ENCODE measurements at places on chromosomes 2 and 18. TPM values are rescaled to one million over a fixed set of nuclear protein-coding genes. Genes with fewer than 3 reads are reported as not detected.

- no peak for DNase-seq
Observed at GRCh38 chr2:233453111-233453915, 99.0 kb downstream of the DGKD start.

- DNase-seq: peak; percentile 13
Observed at GRCh38 chr2:160751021-160751420, 257.4 kb upstream of the RBMS1 start.

DNA sequence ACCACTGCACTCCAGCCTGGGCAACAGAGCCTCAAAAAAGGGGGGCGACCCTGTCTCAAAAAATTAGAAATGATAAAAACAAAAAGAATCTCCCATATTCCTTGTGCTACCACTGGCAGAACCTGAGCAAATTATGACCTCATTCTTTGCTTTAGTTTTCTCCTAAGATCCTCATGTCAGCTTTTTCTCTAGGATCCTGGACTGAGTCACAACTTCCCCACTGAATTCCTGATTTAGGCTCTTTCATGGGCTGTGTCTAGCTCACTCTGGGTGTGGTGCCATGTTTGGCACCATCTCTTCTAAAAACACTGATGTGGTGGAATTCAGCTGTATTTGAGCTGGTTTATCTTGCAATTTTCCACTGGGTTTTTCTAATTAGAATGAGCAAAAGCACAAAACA is 37.1 kb downstream of the EXOC6B start:
- DNase-seq: peak; percentile 12

DNA sequence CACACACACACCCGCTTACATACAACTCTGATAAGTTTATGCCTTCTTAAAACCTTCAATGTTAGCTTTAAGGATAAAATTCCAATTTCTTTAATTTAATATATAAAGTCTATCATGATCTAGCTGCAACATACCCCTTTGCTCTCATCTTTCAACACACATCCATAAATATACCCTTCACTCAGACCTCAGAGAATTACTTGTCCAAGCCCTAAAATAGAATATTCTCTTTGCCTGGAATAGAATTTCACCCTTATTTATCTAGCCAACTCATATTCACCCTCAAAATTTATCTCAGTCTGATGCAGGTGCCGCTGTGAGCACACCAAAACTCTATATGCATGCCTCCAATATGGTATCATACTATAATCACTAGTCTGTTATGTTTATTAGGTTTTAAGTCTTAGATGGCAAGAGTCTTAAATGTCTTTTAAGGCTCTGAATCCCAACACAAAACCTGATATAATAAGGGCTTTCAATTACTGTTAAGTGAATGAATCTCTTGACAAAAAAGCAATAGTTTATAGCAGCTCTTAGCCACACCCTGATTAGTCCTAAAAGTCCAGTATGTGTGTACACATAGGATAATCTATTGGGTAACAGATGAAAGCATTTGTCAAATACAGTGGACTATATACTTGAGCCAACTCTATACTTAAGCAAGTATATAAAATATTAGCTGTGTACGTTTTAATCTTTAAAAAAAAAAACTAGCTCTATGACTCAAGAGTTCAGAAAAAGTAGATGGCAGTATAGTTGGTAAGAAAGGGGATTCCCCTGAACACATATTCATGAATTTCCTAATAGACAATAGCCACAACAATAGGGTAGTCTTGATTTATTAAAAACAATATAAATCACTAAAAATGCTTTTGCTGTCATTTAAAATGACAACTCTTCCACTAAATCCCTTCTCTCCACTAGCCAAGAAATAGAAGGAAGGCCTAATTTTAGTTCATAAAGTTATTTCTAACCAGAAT is 144.5 kb downstream of the EXOC6B start:
- no peak for DNase-seq

DNA sequence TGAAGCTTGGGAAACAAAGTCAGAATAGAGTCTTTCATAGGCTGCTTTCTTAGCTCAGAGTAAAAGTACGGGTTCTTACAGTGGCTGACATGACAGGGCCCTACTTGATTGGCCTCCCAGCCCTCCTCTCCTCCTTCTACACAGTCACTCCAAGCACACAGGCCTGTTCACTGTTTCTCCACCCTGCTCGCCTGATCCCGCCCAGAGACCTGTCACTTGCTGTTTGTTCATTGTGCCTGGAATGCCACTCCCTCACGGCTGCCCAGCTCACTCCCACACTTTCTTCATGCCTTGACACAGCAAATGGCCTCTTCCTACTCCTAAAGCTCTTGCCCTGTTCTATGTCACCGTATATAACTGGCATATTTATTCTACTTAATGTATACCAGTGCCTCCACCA is 104.8 kb downstream of the MAP4K4 start:
- no peak for DNase-seq

GRCh38 chr2:237697586-237698357 is 70.4 kb downstream of the LRRFIP1 start:
- peak; percentile 73 for DNase-seq

GRCh38 chr2:62202019-62202722 is 6.3 kb downstream of the B3GNT2 start:
- no peak for DNase-seq

DNA sequence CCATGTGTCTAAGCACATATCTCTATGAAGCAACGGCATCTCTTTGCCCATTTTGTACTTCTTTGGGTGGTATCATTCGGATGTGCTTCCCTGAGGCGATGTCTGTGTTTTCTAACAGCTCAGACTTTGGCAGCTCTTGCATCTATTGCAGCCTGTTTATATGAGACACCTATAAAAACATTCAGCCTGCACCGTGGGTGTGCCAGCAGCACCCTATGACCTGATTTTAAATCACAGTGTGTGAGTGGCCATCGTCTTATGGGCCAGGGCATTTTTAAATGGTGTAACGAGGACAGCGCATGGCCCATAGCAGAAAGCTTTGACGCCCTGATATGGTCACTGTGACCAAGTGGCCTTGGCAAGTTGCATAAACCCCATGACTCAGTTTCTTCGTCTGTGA is 12.9 kb downstream of the NPAS2 start:
- no peak for DNase-seq

GRCh38 chr2:198287706-198288105 is 483.3 kb downstream of the PLCL1 start:
- DNase-seq: no peak

DNA sequence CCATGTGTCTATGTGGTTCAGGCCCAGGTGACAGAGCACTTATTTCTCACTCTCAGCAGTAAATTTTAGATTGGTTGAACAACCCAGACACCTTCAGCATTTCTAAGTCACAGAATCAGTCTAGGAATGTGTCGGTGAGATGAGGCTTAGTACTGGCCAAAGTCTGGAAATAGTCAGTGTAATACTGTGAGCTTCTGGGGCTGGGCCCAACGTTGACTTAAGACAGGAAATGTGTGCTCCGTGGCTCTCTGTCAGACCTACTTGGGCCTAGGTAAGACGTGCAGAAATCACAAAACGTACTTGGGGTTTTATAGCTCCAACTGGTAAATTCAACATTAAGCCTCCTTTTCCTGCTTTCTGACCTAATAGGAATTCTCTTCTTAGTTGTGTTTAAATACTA is 160.3 kb upstream of the COL3A1 start:
- DNase-seq: peak; percentile 42

GRCh38 chr2:120429586-120430500 is 83.9 kb downstream of the INHBB start:
- DNase-seq: no peak

GRCh38 chr2:112019569-112019982 is 35.5 kb upstream of the TMEM87B start:
- no peak for DNase-seq

GRCh38 chr2:239555571-239555905 is 154.7 kb upstream of the HDAC4 start:
- DNase-seq: no peak

GRCh38 chr2:113058411-113058994 is 495 bp upstream of the IL36RN start:
- no peak for DNase-seq

- no peak for DNase-seq
Observed at GRCh38 chr2:18422432-18423165, 137.9 kb downstream of the RDH14 start.

- DNase-seq: no peak
Observed at GRCh38 chr2:83394134-83394904, 1064.8 kb downstream of the SUCLG1 start.

DNA sequence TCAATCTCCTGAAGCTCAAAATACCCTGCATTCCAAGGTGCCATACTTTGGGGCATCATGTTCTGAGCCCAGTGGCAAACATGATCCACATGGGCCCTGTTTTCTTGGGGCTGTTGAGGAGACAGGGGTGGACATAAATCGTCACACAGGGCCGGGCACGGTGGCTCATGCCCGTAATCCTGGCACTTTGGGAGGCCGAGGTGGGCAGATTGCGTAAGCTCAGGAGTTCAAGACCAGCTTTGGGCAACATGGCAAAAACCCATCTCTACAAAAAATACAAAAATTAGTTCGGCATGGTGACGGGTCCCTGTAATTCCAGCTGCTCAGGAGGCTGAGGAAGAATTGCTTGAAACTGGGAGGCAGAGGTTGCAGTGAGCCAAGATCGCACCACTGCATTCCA is 13.6 kb upstream of the MSH6 start:
- no peak for DNase-seq

DNA sequence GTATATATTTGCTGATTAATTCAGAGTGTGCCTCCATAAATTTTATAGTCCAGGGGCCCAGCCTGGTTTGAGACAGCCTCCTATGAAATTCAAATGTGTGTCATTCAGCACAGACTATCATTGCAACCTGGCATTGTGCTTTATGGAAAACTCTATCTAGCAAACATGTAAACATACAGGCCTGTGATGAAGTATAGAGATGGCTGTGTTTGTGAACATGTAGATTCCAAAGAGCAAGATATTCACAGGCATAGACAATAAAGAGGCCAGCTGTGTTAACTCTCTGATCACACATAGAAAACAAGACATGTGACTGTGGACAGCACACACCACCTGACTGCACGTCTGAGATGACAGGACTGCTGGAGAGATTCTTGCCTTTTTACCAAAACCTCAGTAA is 297.9 kb downstream of the EN1 start:
- no peak for DNase-seq

- peak; percentile 49 for DNase-seq
Observed at GRCh38 chr2:44793322-44793870, 148.1 kb upstream of the SIX3 start.

Gene CYTIP
- total RNA-seq: under 0.01 TPM

Gene GAL3ST2
- total RNA-seq: 0.43 TPM

Gene IL1RN
- not detected for total RNA-seq

Gene ANKRD29
- 0.43 TPM for total RNA-seq

Gene COLEC11
- total RNA-seq: 0.43 TPM

Gene IL1F10
- total RNA-seq: not detected

Gene SERPINB12
- not detected for total RNA-seq

Gene MARCHF4
- total RNA-seq: 5.2 TPM

Gene TMEM198
- 2.9 TPM for total RNA-seq

Gene FRZB
- 0.43 TPM for total RNA-seq
